ENCODE measurements at places on chromosomes 12 and 14. TPM values are rescaled to one million over a fixed set of nuclear protein-coding genes. Genes with fewer than 3 reads are reported as not detected.

P2RX4 gene
- total RNA-seq: 8.9 TPM

RTN1 gene
- total RNA-seq: not detected

DNA sequence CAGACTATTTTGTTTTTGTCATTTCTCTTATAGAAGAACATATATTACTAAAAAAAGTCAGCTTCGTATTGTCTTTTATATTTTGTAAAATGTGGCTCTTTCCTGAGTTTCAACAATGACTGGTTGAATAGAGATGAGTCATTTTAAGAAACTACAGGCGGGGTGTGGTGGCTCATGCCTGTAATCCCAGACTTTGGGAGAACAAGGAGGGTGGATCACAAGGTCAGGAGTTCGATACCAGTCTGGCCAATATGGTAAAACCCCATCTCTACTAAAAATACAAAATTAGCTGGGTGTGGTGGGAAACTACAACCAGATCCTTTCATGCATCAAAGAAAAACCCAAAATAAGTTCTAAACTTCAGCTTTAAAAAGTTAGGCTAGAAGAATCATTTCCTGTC lies 28.8 kb downstream of the HECTD4 start:
- peak; percentile 19 for DNase-seq

DNA sequence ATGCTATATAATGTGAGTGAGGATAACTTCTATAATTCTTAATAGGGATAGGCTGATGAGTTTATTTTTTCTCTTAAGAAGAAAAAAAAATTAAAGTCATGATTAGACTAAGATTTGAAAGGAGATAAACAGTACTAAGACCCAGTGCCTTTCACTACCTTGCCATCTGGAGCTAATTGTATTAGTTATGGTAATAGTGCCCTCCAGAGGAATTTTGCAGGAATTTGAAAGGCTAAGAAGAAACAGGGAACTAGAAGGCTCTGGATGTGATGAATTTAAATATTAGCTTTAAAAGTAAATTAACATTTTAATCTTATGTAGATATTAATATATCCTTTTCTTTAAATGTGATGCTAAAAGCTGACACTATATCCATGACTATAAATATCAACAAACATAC lies 36.6 kb upstream of the PIK3C2G start:
- peak; percentile 26 for DNase-seq

GRCh38 chr12:115351514-115352077 lies 667.6 kb upstream of the TBX3 start:
- no peak for DNase-seq

Data from RPMI7951 (cell line).